Hepatic stellate cell (primary cell): ENCODE measurements at places on chromosomes 1 and 21.

- DNase-seq = no peak
These were observed 560 bp upstream of the CSDE1 start for GRCh38 chr1:114758256-114758832.

DNA sequence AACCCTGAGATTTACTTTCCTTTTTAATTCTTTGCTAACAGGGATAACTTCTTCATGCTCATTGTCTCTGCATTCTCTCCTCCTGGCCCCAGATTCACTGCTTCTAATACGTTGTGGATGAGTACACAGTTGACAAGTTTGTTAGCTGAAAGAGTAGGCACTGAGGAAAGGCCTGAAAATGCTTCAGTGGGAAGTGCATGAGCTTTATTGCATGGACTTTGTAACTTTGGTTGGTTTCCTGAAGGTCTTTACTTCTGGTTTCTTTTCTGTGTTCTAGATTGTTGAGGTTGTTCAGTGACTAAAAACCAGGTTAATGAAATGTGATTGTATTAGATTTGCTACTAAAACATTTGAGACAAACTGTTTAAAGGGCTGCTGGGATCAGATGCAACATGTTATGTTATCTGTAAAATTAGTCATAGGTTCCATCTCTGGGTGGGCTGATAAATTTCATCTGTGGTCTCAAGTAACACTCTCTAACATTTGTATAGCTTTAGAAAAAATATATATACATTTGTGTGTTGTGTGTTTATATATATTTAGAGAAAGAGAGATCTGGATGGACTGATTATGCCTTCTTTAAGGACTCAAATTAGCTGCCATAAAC lies 19.1 kb downstream of the LRIG2 start:
- DNase-seq = no peak

DNA sequence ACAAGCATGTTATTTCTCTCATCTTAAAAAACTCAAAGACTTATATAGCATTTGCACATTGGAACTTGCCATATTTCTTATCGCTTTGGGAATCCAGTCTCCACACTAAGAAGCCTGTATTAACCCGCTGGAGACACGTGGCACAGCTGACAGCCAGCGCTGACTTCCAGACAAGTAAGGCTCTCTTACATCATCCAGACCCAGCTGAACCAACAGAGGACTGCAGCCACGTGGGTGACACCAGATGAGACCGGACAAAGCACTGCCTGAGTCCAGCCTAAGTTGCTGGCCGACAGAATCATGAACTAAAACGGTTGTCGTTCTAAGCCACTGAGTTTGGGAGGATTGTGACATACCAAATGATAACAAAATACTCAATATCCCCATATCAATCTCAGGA lies 6.3 kb upstream of the CD247 start:
- DNase-seq = no peak

GRCh38 chr1:81259625-81260411 lies 540.9 kb upstream of the ADGRL2 start:
- no peak for DNase-seq

DNA sequence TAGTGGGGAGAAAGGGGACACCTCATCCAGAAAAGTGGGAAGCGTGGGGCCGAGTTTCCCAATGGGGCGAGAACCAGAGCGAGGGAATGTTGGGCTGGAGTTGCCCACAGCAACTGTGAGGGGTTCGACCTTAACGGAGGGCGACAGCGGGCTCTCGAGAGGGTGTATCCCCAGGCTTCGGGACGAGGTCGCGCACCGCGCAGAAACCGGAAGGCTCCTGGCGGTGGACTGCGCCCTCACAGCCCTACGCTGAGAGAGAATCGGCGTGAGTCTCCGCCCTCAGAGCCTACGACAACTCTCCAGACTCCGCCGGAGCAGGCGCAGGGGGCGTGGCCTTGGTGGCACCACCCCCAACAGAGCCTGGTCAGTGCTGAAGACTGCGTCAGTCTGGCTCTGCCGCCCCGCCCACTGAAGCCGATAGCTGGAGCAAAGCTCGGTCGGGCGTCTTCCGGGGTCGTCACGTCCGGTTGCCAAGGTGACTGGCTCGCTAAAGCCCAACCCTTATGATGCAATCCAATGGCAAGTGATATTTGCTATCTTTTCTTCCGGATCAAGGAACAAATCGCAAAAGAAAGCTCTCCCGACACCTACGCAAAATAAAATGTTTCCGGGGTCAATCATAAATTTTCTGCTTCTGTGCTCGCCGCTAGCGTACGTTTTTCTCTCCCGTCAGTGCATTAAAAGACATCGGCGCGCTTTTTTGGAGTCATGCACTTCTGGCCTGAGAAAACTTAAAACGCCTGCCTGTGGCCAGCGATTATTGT lies at the start of gene LRIF1:
TSS of gene LRIF1 (minus strand) at position 232 of the 764 bp plus-strand sequence. CDS start 234 bp downstream, outside the sequence.
- peak; percentile 90 for DNase-seq

- peak; percentile 42 for DNase-seq
These were observed 100.9 kb downstream of the PEX14 start for GRCh38 chr1:10575616-10576015.

DNA sequence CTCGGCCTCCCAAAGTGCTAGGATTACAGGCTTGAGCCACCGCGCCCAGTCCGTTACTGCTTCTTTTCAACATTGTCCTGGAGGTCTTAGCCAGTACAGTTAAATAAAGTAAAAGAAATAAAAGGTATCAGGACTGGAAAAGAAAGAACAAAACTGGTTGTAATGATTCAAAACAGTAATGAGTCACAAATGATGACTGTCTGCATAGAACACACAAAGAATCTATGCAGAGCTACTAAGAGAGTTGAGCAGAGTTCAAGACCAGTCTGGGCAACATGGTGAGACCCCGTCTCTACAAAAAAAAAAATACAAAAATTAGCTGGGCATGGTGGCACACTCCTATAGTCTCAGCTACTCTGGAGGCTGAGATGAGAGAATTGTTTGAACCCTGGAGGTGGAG lies 23.4 kb downstream of the BCAR3 start:
- no peak for DNase-seq

DNA sequence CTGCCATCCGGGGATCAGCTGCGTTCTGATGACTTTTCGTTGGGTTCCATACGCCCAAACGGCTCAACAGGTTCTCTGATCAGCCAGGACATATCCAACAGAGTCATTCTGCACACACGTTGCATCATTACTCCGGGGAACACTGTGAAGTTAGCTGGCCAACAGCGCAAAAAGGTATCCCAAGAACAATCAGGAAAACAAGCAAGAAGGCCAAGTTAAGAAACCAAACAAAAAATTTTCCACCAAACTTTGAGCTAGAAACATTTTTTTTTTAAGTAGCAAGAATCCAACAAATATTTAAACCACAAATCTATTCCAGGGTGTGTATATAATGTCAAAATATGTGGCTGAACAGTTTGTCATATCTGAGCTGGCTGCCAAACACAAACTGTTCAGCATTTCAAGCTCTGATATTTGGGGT lies 29.2 kb downstream of the NID1 start:
- peak; percentile 41 for DNase-seq
